Central memory CD8-positive, alpha-beta T cell (primary cell): ENCODE measurements at places on chromosomes 16 and 17.

DNA sequence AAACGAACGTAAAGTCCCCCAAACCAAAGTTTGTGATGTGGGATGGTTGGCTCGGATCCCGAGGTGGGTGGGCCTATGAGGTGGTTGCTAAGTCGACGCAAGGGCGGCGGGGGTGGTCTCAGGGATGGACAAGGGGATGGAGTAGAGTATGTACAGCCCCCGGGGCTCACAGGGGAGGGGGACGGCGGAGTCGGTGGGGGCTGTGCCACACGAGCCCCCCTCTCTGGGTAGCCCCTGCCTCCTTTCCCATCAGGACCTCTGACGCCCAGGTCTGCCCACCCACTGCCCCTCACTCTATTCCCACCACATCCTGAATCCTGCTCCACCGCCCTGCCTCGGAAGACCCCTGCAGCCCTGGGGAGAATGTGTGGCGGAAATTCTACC is 15.2 kb downstream of the IL34 start:
- no peak for DNase-seq

GRCh38 chr17:82495844-82496528 is 23.5 kb upstream of the FOXK2 start:
- no peak for DNase-seq

- no peak for DNase-seq
These were observed 2.1 kb upstream of the NAGS start for GRCh38 chr17:44002141-44002848.

DNA sequence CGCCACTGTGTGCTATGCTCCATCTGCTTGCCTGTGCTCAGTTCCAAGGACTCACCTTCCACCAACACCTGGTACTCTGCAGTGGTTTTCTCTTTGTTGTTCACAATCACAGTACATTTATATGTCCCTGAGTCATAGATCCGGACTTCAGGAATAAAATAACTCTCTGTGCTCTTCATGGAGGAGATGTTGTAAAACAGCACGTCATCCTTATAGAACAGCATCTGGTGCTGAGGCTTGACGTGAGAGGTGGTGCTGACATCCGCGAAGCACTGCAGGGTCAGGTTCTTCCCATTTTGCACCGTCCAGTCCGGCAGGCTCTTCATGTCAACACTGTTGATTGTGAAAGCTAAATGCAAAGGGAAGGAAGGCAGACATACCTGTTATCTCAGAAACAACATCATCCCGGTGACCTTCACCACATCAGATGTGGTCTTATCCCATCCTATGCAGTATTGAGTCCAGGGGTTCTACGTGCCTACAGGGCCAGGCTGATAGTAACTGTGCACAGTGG is 12.8 kb downstream of the PECAM1 start:
- DNase-seq: no peak
